ENCODE measurements at places on chromosomes 2 and 18.

- DNase-seq: no peak
These were observed 250.1 kb downstream of the NDUFA10 start for GRCh38 chr2:239774933-239775622.

- DNase-seq: no peak
These were observed 52.9 kb downstream of the PKDCC start for GRCh38 chr2:42100683-42101205.

DNA sequence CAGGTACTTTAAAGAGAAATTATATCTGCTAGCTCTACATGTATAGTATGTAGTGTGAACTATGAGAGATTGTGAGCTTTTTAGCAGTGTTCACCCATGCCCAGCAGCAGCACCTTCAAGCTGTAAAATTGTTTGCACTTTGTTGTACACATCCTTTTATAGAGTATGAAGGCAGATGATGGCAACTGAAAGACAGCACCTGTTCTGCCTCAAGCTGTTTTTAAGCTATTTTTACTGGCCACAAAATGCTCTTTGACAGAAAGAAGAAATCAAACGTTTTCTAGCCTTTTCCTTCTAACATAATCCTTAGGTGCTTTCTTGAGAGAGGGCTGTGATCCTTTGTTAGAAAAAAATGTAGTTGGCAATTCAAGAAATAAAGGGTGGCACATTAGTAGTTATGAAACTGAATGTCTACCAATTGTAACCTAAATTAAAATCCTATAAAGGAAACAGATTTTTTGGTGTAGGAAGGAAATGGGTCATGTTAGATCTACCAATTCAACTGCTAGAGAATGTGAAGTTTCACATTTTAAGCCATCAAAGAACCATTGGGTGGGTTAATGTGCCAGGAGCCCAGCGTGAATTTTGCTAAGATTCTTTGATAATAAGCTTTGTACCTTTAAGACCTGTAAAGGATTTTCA is 59.5 kb downstream of the R3HDM1 start:
- no peak for DNase-seq

DNA sequence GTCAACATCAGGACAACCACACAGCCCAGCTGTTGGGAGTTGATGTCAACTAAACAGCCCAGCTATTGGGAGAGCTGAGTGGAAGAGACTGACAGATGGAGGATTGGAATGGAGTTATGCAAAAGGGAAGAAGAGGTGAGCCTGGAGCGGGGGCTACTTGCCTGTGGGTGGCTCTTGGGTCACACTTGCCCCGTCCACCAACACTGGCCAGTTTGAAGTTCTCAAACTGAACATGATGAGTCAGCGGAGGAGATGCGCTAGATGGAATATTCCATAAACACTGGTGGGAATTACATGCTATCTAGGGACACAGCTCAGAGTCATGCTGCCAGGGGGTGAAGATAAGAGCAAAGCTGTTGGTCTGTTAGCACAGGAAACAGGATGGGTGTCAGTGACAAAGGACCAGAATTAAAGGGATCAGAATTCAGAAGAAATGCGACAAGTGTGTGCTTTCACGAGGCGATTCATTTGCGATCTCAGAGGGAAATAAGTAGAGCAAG is 33.2 kb upstream of the AGAP1 start:
- no peak for DNase-seq

GRCh38 chr2:118013221-118013723 is 598 bp downstream of the CCDC93 start:
- DNase-seq: peak; percentile 54

GRCh38 chr18:941331-941730 is 36.7 kb downstream of the ADCYAP1 start:
- no peak for DNase-seq

DNA sequence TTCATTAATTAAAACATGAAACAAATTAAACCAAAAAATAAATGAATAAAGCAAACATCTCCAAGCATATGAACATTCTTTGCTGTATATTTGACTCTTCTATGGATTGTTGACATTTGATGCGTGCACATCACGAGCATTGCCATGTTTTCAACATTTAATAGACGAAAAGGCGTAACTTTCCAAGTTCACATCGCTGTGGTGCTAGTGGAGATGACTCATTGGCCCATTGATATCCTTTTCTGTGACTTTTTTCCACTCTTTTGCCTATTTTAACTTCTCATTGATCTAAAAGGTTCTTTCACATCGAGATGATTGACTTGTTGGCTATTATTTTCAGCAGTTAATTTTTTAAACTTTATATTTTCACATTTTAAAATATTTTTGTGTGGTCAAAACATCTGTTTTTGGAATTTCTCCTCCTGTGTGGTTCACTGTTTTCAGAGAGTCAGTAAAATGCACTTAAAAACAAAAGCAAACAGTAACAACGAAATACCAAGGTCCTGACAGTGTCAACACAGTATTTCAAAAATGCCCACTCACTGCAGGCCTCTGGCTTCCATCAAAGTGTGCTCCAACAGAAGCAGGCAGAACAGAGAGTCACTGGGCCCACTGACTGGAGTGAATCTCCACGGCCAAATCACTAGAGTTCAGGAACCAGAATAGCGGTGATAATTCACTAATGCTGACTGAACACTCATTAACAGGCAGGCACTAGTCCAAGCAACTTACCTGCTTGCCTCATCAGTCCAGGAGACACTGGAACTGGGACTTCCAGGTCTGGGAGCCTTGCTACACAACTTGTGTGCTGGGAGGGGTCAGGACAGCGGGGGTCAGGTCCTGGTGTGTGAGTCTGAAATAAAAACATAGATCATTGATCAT is 372.2 kb upstream of the SMIM21 start:
- DNase-seq: no peak

DNA sequence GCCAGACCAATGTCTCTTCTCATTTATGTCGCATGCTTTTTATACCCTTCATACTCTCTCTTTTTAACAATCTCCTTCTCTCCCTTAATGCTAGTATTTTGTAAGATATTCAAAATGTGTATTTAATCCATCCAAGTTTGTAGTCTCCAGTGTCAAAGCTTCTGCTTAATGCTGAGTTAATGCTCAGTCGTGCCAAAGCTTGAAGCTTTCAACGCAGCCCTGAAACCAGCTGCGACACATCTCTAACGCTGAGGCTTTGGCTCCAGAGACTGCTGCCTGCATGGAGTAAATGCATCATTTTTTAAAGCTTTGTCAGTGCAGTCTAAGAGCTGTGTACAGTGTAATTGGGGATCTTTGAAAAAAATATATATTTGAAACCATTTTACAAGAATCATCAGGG is 2108.8 kb upstream of the PIK3C3 start:
- DNase-seq: peak; percentile 12

DNA sequence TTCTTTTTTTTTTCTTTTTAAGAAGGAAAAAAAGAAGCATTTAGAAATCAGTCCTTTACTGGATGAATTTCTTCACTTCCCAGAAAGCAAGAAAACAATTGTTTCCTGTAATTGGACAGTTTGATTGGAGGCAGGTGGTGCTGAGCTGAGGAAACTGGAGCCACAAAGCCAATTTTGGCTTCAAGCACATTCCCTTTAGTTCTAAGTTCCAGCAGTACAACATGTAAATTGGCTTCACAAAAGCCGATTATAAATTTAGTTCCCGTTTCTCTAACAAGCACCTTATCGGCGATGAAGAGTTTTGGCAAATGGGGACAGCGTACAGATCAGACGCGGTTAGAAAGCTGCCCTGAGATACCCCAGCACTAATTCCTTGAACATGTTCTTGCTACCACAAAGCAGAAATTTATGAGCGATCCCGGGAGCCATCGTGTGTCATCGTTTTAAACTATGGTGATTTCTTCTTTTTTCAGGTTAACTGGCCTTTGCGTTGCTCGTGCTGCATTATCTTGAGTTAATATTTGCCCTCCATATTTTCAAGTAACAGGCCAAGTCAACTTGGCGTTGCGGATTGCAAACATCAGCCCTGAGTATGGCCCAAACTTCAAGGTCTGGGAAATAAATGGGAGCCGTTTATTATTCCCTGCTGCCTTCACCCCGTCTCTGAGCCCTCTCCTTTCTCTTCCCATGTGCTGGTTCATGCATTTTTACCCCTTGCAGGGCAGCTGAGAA is 190.4 kb upstream of the ID2 start:
- no peak for DNase-seq

DNA sequence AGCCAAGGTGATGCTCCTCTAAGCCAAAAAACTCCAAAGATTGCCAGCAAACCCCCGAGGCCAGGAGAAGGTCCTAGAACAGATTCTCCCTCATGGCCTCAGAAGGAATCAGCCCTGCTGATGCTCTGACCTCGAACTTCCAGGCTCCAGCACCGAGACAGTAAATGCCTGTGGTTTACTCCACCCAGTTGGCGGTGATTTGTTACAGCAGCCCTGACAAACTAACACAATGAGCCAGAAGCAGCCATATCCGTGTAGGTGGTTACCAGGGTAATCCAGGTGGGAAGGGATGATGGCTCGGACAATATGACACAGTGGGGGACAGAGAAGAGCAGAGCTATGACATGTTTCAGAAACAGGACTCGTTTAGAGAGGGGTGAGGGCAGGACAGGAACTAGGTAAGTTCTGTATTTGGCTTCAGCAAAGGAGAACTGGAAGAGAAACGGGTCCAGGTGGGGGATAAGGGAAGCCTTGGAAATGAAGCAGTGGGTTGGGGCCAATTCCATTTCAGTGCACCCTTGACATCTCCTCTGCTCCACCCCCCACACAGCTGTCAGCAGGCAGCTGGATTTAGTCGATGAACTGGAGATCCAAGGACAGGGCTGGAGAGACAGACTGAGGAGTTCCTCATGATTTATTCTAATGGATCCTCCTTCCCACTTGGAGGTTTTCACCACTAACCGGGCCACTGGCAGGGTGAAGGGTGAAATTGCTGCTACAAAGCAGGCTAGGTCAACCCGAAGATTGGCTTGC is 179.7 kb upstream of the SH3BP4 start:
- DNase-seq: no peak

- DNase-seq: peak; percentile 8
These were observed 33.3 kb upstream of the KLF11 start for GRCh38 chr2:10009811-10010781.

GRCh38 chr2:191349990-191350389 is 104.8 kb downstream of the MYO1B start:
- no peak for DNase-seq

GRCh38 chr2:175743011-175743410 is 259.1 kb downstream of the LNPK start:
- no peak for DNase-seq

DNA sequence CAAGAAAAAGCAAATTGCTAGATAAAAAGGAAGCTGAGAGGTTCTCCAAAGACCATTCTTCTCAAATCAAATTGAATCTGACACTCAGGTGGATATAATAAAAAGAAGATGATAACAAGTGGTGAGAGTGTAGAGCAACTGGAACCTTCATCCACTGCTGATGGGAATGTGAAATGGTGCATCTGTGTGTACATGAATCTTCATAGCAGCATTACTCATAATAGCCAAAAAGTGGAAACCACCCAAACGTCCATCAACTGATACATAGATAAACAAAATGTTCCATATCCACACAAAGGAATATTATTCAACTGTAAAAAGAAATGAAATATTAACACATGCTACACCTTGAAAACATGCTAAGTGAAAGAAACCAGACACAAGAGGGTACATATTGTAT is 357.2 kb upstream of the EPHA4 start:
- no peak for DNase-seq

GRCh38 chr18:59180150-59180845 is 39.7 kb upstream of the GRP start:
- DNase-seq: no peak

- no peak for DNase-seq
These were observed 153.6 kb downstream of the FAM210A start for GRCh38 chr18:13572721-13573120.

- DNase-seq: no peak
These were observed 71.2 kb upstream of the CNTNAP5 start for GRCh38 chr2:123953846-123954245.

DNA sequence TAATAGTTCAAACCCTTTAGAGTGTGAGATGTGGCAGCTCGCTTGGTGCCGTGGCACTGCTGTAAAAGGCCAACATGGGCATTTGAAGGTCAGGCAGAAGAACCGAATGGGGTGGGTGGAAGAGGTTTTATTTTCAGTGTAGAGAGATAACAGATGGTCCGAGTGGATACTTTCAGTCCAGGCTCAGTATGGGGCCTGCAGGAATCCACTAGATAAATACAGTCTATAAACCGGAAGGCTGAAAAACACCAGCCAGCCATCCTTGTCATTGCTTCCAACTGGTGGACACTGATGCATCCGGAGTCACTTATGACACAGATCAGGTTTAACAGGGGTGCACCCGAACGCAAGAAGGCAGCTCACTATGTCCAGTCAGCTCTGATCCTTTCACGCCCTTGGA is 55.7 kb upstream of the AMMECR1L start:
- DNase-seq: no peak

- no peak for DNase-seq
These were observed 121.3 kb upstream of the CD226 start for GRCh38 chr18:70068981-70069380.

- no peak for DNase-seq
These were observed 45.7 kb downstream of the ACTR2 start for GRCh38 chr2:65273344-65273743.

- no peak for DNase-seq
These were observed 71.2 kb downstream of the FIGN start for GRCh38 chr2:163664610-163665009.

DNA sequence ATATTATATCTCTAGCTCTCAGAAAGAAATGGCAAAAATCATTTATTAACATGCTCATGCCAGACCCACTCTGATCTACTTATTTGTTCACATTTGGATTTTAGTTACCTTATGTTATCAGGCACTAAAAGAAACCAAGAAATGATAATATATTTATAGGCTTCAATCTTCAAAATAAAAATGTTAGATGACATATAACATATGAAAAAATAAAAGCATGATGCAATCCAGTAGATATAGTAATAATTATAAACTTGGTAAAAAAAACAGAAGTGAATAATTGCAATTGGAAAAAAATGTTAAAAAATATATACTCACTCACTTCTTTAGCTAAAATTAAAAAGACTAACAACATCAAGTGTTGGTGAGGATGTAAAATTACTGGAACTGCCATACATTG is 248.3 kb upstream of the VRK2 start:
- no peak for DNase-seq

GRCh38 chr2:164430166-164430783 is 191.0 kb downstream of the GRB14 start:
- DNase-seq: peak; percentile 60

DNA sequence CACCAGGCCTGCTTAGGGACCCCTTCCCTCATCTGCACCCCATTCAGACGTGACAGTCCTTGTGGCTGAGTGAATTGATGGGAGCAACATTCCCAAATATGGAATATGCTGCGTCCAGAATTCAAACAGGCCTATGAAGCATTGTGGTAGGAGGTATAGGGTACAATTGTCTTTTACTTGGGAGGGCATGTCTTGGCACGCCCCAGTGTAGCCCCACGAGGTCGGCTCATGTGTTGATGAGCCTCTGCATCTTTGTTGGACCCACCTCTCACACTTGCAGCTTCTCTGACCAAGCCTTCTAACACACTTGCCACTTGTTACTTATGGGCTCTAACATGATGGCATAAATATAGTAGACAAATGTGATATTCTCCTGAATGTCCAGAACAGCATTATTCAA is 1.6 kb downstream of the TIMM21 start:
- DNase-seq: no peak

All from WERI-Rb-1 (cell line).